ENCODE measurements at places on chromosomes 2 and 18.

GRCh38 chr2:64328415-64328722, 125.6 kb upstream of the LGALSL start:
- DNase-seq = no peak

- DNase-seq = no peak
Measured at GRCh38 chr2:127542231-127542630, 6.7 kb downstream of the MYO7B start.

GRCh38 chr18:32769071-32769585, 3.7 kb downstream of the KLHL14 start:
- no peak for DNase-seq

DNA sequence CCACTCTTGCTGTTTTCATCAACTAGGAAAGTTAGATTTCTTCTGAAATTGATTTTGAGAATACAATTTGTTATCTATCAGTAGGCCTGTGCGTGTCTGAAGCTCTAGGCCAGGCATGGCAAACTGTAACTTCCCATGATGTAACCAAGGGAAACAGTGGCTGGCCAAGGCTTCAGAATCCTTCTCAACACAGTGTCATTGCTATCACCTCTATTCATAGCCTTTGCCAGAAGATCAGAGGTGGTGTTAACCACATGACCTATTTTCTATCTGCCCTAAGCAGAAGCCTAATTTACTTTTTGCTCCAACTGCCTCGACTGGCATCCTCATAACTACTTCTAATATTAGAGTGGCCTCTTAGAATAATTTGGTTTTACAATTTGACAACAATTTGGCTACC, 2.5 kb downstream of the ITGB6 start:
- no peak for DNase-seq

DNA sequence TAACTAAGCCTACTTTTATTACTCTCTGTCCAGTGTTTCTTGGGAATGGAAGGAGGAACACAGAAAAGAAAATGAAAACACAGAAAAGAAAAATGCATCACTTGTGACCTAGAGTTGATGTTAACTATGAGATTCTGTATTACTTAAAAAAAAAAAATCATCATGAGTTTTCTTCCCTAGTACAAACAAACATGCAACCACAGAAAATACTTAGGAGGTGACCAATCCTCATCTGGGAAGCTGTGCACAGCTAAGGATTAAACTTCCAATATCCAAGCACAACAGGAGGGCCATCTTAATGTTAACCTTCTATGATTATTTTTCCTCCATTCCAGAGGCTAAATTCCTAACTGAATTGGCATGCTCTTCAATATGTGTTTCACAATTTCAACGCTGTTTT, 1140.4 kb downstream of the LRP1B start:
- no peak for DNase-seq

GRCh38 chr18:74803117-74803516, 205.4 kb downstream of the ZNF407 start:
- no peak for DNase-seq

- DNase-seq = no peak
Measured at GRCh38 chr2:217810260-217810659, 192.5 kb downstream of the TNS1 start.

DNA sequence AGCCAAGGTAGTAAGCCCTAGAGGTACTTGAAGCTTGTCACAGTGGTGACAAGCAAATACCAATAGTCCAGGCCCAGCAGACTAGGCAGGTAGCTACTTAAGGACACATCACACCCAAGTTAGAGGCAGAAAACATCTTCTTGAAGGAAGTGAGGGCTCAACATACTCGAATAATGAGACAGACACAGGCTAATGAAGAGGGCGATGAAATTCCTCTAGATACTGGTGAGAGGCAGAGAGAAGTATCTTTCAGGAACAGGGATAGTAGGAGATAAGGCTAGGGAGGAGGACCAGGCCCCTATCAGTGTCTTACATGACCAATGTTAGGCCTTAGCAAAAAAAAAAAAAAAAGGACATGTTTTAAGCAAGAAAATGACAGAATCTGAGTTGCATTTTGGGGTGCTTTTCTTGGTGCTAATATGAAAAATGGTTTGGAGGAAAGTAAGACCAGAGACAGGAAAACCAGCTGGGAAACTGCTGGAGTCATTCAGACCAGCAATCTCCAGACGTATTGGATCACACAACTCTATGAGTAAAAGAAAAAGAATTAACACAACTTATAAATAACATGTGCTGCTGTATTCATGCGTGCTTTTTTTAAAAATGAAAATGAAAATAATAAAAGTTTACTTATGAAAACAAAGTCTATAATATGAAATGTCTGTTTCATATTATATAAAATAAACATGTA, 37.7 kb downstream of the COBLL1 start:
- no peak for DNase-seq

DNA sequence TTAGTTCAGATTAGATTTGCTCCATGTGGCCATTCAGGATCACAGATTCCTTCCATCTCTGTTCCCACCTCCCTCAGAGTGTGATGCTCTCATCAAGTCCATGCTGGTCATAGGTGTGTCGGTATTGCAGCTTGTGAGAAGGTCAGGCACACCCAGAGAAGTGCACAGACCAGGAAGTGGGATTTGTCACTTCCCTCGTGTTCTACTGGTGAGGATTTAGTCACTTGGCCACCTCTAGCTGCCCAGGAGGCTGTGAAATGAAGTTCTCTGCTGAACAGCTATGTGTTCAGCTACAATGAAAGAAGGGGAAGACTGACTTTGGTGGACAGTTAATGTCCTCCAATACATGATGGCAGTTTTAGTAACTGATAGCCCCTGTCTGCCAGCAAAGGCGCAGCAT, 3.5 kb upstream of the LANCL1 start:
- DNase-seq = no peak

GRCh38 chr2:1990724-1991123, 246.4 kb upstream of the PXDN start:
- no peak for DNase-seq

- no peak for DNase-seq
Measured at GRCh38 chr2:121066526-121066925, 218.5 kb downstream of the TFCP2L1 start.

GRCh38 chr2:219681694-219682300, 54.4 kb downstream of the SLC4A3 start:
- no peak for DNase-seq

- no peak for DNase-seq
Measured at GRCh38 chr2:207221731-207222130, 56.0 kb upstream of the KLF7 start.

GRCh38 chr2:69151931-69152330, 139.0 kb downstream of the ANTXR1 start:
- no peak for DNase-seq

GRCh38 chr18:57887543-57888383, 84.6 kb upstream of the ATP8B1 start:
- DNase-seq = no peak

DNA sequence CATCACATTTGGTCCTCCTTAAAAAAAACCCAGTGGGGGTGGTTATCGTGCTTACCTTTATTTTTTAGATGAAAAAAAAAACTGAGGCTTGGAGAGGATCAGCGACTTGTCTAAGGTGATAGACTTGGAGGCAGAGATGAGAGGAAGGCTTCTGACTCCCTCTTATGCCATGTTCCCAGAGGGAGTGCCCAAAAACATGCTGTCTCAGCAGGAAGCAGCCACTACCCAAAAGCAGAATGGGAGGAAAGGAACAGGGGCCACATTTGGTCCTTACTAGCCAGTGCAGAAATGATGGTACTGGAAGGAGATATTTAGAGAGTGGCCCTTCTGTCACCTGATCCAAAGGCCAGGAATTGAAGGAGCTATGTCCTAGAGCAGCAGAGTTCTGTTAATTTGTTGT, 118.4 kb downstream of the B3GNT2 start:
- no peak for DNase-seq
